ENCODE measurements at places on chromosomes 7 and 10. TPM values are rescaled to one million over a fixed set of nuclear protein-coding genes. Genes with fewer than 3 reads are reported as not detected.

Gene POLR2J2
- 21.8 TPM for total RNA-seq

Gene HABP2
- not detected for total RNA-seq

Gene RASSF4
- 1.8 TPM for total RNA-seq

- H3K4me1 ChIP-seq, result peaks cover 14% of the 10 kb centered on the region
- no peaks in the 10 kb centered on the region for H3K27me3 ChIP-seq
- H3K36me3 ChIP-seq, result no peaks in the 10 kb centered on the region
- H3K4me3 ChIP-seq, result no peak overlapping the region
- DNase-seq, result no peak
Observed at GRCh38 chr7:105685161-105685560, 103.9 kb upstream of the EFCAB10 start.

- no peaks in the 10 kb centered on the region for H3K4me1 ChIP-seq
- H3K27ac ChIP-seq, result no peak overlapping the region
- no peak overlapping the region for H3K4me3 ChIP-seq
Observed at GRCh38 chr7:44172803-44173424, 16.3 kb downstream of the GCK start.

All from CD4-positive, alpha-beta memory T cell (primary cell).